Naive thymus-derived CD4-positive, alpha-beta T cell (primary cell): ENCODE measurements at places on chromosomes 7 and 10.
A peak's percentile ranks its signal among the peaks of the same experiment; 100 is the strongest.

- DNase-seq, result no peak
Measured at GRCh38 chr7:51069411-51070083, 247.1 kb downstream of the COBL start.

DNA sequence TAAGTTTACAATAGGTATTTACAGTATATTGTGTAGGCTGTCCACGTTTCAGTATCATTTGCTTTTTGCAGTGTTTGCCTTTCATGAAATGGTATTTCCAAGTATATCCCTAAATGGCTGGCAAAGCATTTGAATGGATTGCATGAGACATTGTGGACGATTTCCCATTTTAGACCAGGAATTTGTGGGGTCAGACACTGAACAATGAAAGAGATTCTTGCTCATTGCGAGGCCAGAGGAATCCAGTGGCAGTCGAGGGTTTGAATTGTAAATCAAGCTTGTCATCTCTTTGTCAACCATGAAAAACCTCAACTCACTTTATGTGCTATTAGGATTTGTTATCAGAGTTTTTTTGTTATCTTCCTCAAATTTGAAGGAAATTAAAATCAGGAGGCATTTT is 70.8 kb downstream of the CREB5 start:
- DNase-seq, result no peak

GRCh38 chr7:148570510-148570909 is 20.1 kb upstream of the C7orf33 start:
- no peak for DNase-seq

DNA sequence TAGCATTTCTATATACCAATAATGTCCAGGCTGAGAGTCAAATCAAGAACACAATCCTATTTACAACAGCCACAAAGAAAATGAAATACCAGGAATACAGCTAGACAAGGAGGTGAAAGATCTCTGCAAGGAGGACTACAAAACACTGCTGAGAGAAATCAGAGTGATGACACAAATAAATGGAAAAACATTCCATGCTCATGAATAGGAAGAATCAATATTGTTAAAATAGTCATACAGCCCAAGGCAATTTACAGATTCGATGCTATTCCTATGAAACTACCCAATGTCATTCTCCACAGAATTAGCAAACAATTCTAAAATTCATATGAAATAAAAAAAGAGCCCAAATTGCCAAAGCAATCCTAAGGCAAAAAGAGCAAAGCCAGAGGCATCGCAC is 116.8 kb upstream of the ZNF32 start:
- no peak for DNase-seq

DNA sequence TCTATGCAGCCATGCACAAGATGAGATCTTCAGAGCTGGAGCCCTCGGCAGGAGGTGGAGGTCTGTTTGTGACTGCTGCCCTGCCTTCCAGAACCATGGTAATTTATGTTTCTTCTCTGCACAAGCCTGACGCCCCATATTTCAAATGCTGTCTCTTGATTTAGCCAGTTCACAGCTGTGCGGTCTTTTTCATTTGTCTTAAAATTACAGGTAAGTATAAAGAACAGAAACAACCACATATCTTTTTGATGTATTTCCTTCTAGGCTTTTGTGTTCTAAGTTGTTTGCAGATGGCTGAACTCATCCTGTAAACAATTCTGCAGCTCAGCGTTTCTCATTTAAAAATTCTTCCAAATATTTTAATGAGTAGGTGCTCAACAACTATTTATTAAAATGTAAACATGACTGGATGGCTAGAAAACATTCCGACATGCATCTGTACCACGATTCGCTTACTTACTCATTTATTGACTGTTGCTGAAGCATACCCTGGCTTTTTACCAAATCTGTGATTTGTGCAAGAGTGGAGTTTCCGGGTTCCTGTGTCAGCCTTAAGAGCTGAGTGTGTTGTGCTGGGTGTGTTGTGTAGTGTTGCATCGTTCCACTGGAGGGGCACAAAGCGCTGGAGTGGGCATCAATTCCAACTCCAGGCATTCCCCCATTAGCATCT is 58.9 kb downstream of the PIP4K2A start:
- peak; percentile 90 for DNase-seq

DNA sequence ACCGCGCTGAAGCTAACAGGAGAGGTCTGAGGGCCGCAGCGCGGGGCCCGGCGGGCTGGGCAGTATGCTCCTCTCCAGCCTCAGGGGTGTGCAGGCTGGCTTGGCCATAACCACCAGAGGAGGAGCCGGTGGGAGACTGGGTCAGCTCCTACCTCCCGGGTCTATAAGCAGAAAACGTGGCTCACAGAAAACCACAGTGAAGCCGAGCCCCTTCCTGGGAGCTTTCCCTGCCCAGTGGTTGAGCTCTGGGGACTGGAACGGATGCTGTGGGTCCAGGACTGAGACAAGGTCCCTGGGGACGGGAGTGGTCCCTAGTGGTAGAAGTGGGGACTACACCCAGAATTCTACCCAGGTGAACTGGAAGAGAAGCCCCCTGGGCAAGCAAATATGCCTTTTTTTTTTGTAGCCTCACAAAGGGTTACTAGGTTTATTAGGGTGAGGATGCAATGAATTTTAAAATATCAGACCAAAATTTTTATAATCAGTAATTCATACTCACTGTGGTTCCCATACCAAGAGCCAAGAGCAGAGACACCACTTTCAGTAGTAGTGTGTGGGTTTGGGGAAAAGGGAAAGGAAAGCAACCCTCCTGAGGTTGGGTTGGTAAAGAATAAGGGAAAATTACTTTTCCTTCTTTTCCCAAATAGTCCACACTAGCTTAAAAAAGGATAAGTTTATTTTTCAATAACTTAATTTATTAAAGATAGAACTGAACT is 67.9 kb upstream of the PRKCQ start:
- DNase-seq, result peak; percentile 66

GRCh38 chr10:71234970-71235685 is 22.8 kb downstream of the UNC5B start:
- DNase-seq, result no peak

DNA sequence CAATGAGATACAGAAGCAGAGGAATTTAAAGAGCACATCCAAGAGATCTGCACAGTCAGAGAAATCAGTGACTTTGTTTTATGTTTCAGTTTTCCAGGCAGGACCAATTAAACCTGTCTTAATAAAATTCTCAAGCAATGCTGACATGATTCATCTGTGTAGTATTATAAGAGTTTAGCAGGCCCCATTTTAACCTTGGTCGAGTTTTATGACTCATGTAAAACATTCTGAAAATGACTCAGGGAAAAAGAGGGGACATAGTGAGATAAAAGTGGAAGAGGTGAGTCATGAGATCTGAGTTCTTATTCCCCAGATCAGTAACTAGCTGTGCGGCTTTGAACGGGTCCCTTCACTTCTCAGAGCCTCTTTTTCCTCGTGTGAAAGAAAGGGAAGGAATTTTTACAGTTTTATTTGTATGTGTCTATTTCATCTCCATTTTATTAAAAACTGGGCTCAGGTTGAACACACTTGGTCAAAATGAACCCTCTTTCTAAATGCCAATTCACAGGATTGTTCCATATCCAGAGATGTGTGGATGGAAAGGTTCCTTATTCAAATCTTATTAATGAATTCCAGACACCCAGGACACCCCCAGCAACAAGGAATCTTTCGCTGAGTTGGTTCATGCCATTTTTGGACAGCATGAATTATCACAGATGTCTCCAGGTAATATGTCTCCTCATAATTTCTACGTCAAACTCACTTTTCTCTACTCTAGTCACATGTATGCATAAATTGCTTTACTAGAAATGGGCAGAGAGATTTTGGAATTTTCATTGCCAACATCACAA is 143.2 kb downstream of the JAZF1 start:
- no peak for DNase-seq

DNA sequence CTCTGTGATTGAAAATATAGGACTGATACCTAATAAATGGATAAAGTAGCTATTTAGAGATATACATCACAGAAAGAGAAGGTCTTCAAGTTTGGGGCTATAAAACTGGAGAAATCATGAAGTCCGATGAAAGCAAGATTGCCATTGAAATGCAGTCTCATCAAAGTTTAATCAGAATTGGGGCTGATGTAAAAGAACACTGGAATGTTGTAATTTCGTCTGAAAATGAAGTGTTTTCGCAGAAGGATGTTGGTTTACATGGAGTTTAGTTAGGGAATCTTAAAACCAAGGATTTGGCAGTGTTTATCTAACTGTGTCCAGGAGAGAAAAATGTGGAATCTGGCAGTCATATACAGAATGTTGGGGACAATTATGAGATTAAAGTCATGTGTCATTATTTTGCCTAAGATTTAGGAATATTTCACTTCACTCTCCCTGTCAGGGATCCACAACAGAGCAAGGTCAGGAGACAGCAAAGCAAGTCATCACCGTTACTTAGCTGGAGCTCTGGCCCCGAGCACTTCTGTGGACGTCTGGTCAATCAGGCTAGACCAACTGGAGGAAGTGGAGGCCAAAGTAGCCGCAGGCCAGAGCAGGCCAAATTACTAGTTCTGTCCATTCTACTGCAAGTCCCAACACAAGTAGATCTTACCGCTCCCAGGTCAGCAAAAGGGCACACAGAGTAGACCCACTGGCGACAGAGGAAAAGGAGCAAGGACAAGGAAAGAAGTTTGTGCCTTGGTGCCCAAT is 37.0 kb downstream of the EPDR1 start:
- DNase-seq, result no peak

- DNase-seq, result no peak
Measured at GRCh38 chr7:153590136-153590535, 462.1 kb upstream of the DPP6 start.

GRCh38 chr10:112957640-112958092 is 7.6 kb downstream of the TCF7L2 start:
- no peak for DNase-seq

- DNase-seq, result no peak
Measured at GRCh38 chr10:117311261-117311660, 64.0 kb downstream of the PDZD8 start.

DNA sequence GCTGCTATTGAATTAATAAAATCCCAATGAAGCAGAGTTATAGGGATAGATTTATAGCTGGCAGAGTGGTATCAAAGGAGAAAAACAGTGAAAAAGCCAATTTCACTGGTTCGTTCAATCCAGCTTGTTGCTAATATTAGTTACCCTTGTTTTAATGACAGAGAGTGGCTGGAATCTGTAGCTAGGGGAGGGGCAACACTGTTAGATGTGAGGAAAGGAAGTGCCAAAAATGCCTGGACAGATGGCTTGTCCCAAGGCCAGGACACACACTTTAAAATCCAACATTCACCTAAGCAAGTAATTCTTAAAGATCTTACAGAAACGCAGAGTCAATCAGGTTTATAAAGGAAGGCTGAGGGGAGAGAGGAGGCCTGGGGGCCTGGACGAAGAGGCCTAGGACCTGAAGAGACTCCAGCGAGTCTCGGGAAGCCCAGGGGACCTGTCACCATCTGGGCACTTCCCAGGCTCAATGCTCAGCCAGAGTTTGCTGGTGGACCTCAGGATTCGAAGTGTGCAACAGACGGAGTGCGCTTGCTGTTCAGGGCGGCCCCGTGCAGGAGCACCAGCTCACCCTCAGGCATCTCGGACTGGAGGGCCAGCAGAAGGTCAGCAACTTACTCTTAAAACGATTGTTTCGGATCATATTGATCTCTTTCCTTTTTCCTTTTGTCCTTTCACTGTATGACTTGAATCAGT is 36.7 kb downstream of the TMEM248 start:
- DNase-seq, result no peak

DNA sequence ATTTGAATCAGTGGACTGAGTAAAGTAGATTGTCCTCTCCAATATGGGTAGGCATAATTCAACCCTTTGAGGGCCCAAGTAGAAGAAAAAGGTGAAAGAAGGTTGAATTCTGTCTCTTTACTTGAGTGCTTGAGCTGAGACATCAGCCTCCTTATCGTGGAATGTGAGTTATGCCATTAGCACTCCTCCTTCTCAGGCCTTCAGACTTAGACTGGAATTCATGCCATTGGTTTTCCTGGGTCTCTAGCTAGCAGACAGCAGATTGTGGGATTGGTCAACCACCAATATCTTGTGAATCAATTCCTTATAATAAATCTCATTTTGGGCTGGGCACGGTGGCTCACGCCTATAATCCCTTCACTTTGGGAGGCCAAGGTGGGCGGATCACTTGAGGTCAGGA is 89.2 kb downstream of the CUL2 start:
- no peak for DNase-seq

GRCh38 chr10:11330383-11331045 is 280.9 kb downstream of the USP6NL start:
- no peak for DNase-seq

GRCh38 chr10:48943096-48943495 is 3.5 kb upstream of the LRRC18 start:
- DNase-seq, result no peak

GRCh38 chr10:89332123-89332633 is 4.4 kb downstream of the IFIT3 start:
- DNase-seq, result peak; percentile 62

DNA sequence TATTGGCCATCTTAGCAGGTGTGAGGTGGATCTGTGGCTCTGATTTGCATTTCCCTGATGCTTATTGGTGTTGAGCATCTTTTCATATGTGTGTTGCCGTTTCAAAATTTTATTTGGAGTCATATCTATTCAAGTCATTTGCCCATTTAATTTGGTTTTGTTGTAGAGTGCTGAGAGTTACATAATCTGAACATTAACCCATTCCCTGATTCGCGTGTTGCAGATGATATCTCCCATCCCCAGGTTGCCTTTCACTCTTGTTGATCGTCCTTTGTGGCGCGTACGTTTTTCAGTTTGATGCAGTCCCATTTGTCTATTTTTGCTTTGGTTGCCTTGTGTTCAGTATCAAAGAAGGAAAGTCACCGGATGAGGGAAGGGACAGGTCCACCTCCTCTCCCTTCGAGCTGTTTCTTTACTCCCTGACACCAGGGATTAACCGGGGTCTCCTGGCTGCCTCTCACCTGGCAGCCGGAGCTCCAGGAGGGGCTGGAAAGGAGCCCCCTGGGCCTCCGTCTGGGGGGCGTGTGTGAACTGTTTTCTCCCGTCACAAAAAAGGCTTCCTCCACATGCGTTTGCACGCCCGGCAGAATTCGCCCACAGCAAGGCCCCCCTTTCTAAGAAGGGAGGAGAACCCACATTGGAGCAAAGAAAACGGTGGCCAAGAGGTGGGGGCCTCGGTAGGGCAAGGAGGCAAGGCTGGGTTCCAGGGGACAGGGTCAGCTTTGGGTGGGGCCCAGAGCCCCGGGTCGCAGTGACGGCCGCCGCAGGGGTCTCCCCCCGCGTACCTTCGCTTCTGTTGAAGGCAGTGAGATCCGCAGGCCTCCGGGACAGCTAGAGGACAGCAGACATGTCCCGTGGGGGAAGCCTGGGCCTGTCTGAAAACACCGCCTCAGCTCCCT is 8.3 kb downstream of the MNX1 start:
- DNase-seq, result no peak

DNA sequence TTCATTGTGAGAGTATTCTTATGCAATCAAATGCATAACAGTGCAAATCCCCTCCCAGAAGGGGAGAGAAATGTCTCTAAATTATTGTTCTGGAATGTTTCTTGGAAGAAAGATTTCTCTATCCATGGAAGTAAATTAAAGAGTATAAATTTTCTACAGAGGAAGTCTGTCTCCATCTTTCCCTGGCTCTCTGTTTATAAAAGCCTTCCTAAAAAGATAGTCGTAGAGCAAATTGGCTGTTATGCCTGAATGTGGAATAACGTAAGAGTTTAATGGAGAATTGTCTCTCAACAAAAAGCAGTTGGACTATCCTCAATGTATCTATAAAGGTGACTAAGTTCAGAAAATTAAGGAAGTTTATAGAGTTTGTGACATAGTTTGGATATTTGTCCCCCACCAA is 76.3 kb downstream of the GNAT3 start:
- no peak for DNase-seq
